SK-N-SH (cell line): ENCODE measurements at places on chromosomes 6 and 20. TPM values are rescaled to one million over a fixed set of nuclear protein-coding genes. Genes with fewer than 3 reads are reported as not detected.

The SLC52A3 gene
- polyA plus RNA-seq, result not detected in 2 replicates

The LAMA5 gene
- 16.1 and 27.2 TPM in 2 replicates for polyA plus RNA-seq

The CST7 gene
- polyA plus RNA-seq, result 0.07 and 0.08 TPM in 2 replicates

The STMND1 gene
- polyA plus RNA-seq, result not detected in 2 replicates

The TRERF1 gene
- polyA plus RNA-seq, result 3.2 and 3.6 TPM in 2 replicates

The ZBTB46 gene
- polyA plus RNA-seq, result 0.11 and 0.15 TPM in 2 replicates

The RIPOR2 gene
- 0.05 TPM in 2 replicates for polyA plus RNA-seq

The ZBTB12 gene
- polyA plus RNA-seq, result 8.3 and 8.4 TPM in 2 replicates

The ZNF311 gene
- 0.16 and 0.21 TPM in 2 replicates for polyA plus RNA-seq

- DNase-seq, result no peak
These were observed 3.7 kb downstream of the KCNK5 start for GRCh38 chr6:39225543-39225942.

- no peak for DNase-seq
These were observed 220.7 kb downstream of the FUT9 start for GRCh38 chr6:96236471-96236870.

DNA sequence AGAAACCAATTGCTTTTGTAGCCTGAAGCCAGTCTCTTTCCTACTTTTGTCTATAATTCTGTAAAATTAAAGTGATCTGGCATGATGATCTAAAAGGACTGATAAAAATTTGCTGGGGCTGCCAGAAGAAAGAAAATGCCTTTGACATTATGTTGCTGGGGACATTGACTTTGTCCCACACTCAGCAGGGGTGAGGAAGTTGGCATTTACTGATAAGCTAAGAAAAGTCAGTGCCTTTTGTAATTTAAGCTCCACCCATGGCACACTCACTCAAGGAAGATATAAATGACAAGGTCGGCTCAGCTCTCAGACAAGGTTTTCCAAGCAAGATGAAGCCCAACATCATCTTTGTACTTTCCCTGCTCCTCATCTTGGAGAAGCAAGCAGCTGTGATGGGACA is at the start of gene SEMG1:
Gene SEMG1 (plus strand): TSS at position 309 of the 400 bp plus-strand sequence. CDS start 21 bp downstream, at position 330.
- DNase-seq, result no peak

DNA sequence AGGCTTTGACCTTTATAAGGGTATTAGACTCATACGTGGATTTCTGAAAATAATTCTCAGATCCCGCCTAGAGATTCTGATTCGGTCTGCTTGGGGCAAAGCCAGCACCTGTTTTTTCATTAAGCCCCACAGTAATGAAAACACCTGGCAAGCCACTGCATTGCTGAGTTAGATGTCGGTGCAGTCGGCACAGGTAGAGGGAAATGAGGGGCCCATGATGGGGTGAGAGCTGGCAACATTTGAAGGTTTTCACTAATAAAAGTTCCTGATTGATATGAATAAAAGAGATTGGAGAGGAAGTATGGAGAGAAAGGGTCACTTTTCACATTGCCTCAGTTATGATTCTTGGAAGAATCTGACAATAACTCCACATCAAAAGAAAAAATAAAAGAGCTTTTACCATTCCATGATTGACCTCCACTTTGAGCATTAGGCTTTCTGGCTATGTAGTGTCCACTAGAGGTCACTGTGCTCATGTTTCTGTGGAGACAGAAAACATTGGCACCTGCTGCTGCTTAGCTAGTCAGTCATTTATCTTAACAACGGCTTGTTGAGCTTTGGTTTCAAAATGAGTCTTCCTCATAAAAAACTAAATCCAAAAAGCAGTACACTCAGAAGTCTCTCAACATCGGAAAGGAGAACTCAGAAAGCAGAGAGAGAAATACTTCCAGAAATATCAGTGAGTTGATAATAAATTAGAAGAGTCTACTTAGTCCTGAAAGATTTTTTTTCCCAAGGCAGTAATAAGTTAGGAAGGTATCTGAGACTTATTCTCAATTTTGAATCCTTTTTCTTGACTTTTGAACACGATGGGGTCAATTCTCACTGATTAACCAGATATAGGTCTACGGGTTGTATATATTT is 53.3 kb upstream of the KLHL31 start:
- DNase-seq, result peak; percentile 45

DNA sequence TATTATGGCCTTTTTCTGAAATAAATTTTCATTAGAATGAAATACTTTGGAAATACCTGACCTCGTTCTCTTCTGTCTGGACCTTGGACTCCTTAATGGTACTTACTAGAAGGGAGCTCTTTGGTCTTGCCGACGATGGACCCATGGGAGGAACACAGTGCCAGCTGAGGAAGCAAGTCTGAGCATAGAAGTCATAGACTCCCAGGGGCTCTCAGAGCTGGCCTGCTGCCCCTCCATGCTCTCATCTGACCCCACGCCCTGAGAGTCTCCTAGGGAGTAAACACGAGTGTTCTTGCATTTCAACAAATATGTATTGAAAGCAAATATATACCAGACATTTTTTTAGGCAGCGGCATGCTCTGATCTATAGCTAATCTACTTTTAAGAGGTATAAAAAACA is 87.8 kb downstream of the PLEKHG1 start:
- no peak for DNase-seq

GRCh38 chr6:138912308-138912707 is 75.7 kb downstream of the REPS1 start:
- DNase-seq, result no peak

DNA sequence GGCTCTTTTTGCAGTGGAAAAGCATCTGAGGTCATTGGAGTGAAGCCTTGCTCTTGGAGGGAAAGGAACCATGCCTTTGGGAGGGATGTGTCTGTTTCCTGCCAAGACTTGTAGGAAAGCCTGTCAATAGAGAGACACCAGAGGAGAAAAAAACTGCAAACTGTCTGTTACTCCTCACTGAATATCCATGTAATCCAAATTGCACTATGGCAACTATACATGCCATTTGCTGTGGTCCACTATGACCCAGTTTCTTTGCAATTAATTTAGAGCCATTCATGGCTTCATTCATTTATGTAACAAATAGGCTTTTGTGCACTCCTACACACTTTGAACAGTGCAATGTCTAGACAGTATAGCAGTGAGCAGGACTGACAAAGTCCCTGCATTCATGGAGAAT is 296.5 kb downstream of the SLC35F1 start:
- DNase-seq, result no peak

DNA sequence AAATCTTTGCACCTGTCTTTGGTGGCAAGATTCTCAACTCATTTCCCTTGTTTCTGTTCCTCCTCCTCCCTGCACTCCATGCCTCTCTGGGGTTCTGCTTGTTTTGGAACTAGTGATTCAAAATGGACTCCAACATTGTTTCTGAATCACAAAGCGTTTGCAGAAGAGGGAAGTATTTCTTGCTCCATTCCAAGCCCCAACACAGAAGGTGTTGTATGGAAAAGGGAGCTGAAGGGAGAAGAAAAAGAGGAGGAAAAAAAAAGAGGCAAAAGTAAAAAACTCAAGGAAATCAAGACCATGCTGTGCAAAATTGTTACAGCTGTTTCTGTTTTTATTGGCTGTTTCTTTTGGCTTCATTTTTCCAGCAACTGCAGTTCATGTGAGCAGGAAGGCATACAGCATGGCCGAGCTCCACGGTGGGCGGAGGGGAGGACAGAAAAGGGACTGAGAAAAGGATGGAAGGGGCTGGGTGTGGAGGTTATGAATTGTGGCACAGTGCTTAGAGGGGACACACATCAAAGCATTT is 66.9 kb upstream of the PRL start:
- no peak for DNase-seq

- DNase-seq, result no peak
These were observed 31.5 kb downstream of the RRBP1 start for GRCh38 chr20:17650301-17651128.

- no peak for DNase-seq
These were observed 153.5 kb downstream of the EYA4 start for GRCh38 chr6:133394630-133395029.

DNA sequence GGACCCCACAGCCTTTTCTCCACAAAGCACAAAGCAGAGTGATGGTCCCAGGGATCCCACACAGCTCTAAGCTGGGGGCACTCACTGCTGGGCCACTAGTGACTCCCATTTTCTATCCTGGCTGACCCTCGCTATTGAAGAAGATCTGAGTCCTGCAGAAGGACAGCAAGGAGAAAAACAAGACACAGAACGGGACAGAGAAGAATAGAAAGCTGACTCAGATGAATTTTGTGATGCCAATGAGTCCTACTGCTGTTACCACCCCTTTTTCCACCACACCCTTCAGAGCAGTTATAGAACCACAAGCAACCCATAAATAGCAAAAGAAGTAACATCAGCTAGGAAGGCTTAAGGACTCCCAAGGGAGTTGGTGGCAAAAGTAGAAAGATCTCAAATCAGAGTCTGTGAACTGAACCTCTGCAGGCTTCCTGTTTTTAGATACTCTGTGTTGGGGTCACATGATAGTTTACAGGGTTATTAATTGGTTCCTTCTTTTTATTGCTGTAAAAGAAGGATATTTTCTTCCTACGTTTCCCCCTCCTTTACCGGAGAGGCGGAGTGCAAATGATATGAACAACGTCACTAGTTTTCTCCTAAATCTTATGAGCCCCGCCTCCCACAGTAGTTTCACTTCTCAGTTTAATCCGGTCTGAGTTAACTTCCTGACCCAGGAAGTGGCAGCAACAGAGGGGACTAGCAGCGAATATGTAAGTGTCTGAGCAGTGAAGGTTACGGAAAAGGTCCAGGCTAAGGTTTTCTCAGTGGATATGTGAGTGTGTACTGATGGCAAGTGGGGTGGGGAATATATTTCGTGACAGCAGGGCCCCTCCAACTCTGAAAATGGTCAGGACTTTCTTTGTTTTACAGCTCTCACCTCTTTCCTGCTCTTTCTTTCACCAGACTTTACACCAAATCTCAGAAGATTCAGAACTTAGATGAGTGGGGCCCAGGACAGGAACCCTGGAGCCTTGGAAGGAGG is at the start of gene TRIM38:
Gene TRIM38 (plus strand): TSS at position 654 of the 979 bp plus-strand sequence. CDS start 3,721 bp downstream, outside the sequence.
- DNase-seq, result no peak

- no peak for DNase-seq
These were observed 268.0 kb downstream of the HACE1 start for GRCh38 chr6:104591573-104592334.

- DNase-seq, result no peak
These were observed 30.2 kb upstream of the NHSL1 start for GRCh38 chr6:138529478-138529877.

DNA sequence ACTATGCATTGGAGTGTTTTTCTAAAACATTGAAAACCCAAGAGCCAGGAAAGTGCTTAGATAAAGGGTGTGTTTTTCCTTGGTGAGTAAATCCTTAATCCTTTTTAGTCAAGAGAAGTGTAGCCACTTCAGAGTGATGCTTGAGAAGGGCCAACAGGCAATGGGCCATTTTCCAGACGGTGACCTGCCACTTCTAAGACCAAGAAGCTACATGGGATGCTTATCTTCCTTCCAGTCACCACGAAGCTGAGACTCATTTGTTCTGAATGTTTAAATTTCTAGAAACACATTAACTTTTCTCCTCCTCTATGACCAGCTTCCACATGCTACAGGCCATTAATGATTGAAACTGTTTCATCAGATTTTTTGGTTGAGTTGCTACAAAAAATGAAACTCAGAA is 34.4 kb upstream of the NHSL1 start:
- DNase-seq, result no peak

- DNase-seq, result no peak
These were observed 107.8 kb upstream of the ESR1 start for GRCh38 chr6:151699719-151700118.

GRCh38 chr6:99780556-99780885 is 173.9 kb downstream of the PRDM13 start:
- no peak for DNase-seq

DNA sequence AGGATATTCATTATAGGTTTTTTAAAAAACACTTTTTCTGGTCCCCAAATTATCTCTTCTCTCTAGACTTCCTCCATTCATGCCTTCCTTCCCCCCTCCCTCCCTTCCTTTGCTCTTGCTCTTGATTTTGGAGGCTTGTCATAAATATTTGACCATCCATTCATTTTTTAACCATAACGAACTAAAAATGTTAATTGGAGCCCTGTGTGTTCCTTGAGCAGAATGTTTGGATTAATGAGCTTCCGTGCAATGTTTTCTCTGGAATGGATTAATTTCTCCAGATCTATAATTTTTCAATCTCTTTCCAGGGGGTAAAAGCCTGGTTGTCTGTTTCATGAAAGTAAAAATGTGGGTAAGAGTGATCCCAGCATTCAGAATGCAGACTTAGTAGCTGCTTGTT is 155.5 kb downstream of the ESR1 start:
- DNase-seq, result no peak

DNA sequence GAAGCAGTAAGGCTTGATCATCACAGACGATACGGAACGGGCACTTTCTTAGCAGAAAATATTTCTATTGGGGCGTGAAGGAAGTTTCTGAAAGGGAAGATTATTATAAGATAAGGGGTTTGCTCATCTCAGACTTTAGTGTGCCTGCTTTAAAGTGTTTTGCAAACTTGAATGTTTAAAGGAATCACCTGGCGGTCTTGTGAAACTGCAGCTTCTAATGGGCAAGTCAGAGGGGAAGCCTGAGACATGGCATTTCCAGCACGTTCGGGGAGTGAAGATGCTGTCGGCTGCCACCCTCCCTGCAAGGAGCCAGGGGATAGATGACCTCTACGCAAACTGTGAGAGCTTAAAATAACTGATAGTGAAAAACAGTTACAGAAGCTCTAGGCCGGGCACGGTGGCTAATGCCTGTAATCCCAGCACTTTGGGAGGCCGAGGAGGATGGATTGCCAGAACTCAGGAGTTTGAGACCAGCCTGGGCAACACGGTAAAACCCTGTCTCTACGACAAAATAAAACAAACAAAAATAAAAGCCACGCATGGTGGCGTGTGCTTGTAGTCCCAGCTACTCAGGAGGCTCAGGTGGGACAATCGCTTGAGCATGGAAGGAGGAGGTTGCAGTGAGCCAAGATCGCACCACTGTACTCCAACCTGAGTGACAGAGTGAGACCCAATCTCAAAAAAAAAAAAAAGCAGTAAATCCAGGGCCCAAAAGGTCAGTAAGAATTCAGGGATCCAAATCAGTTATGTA is 2.3 kb upstream of the KIF16B start:
- DNase-seq, result no peak

DNA sequence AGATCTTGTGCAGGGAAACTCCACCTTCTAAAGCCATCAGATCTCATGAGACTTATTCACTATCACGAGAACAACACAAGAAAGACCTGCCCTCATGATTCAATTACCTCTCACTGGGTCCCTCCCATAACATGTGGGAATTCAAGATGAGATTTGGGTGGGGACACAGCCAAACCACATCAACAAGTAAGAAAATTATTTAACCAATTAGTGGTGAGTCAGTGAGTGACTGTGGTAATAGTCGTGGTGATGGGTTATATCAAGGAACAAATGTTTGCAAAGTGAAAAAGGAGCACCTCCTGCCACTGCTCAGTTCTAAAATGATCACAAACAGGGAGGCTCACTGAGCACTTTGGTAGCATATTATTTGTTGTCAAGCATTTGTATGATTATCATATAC is 20.6 kb downstream of the EPM2A start:
- no peak for DNase-seq

GRCh38 chr6:45422503-45423110 is 44.9 kb upstream of the SUPT3H start:
- peak; percentile 56 for DNase-seq
